Fibroblast of mammary gland (primary cell): ENCODE measurements at places on chromosomes 5 and 9.
A peak's percentile ranks its signal among the peaks of the same experiment; 100 is the strongest.

DNA sequence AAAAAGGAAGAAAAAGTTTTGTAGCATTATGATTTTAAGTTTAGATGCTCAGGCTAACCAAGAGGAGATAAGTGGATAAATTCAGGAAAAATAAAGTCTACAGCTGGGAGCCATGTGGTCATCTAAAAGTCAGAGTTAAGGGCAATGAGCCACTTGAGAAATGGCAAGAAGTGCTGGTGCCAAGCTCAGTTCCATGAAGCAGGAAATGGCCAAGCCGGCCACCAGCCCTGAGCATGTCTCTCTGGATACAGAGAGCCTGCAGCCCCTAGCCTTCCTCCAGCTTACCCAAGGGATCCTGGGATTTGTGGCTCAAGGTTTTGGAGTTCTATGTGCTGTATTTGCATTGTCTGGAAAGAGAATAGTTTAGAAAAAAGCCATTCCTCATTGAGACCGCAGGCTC, 12.2 kb upstream of the S1PR3 start:
- no peak for DNase-seq

GRCh38 chr5:59125011-59125961, 542.4 kb downstream of the RAB3C start:
- DNase-seq, result no peak

- peak; percentile 49 for DNase-seq
Observed at GRCh38 chr9:121226175-121226574, 24.5 kb upstream of the RAB14 start.

DNA sequence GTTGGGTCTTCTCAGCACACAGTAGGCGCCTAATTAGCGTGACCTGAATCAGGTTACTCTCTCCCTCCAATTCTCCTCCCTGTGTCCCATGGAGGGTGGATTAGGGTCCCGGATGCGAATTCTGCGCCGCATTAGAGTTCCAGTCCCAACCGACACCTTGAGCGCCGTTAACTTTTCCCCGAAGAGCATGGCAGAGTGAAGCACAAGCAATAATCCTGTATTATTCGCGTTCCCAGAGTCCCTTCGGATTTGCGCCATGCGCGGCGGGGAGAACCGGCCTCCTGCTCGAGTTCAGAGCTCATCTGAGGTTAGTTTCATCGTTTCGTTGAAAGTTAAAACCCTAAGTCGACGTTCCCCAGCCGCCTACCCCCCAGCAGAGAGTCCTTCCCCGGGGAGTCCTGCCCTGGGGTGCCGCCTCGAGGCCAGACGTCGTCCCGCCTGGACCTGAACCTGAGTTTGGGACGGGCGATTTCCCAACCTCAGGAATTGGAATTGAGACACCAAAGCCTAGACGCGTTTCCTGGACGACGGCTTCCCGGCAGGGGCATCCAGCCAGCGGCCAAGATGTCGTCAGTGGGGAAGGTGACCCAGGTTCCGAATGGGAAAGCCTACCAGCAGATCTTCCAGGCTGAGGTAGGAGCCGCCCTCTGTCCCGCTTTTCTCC, at the start of gene CCDC180:
Gene CCDC180, plus strand, starts transcription at position 160 of the 664 bp plus-strand sequence. Its CDS starts 405 bp downstream, at position 565.
- DNase-seq, result peak; percentile 60

- DNase-seq, result no peak
Observed at GRCh38 chr9:78493166-78493742, 196.3 kb downstream of the PSAT1 start.

GRCh38 chr5:103808464-103809106, 246.0 kb upstream of the NUDT12 start:
- DNase-seq, result peak; percentile 45
